ENCODE measurements at places on chromosomes 2 and 18. TPM values are rescaled to one million over a fixed set of nuclear protein-coding genes. Genes with fewer than 3 reads are reported as not detected.
A peak's percentile ranks its signal among the peaks of the same experiment; 100 is the strongest.

- no peak overlapping the region for H3K4me3 ChIP-seq
- H3K27me3 ChIP-seq = no peaks in the 10 kb centered on the region
- H3K36me3 ChIP-seq = peaks cover 20% of the 10 kb centered on the region
- DNase-seq = no peak
- H3K27ac ChIP-seq = no peak overlapping the region
- no peaks in the 10 kb centered on the region for H3K4me1 ChIP-seq
These were observed 429.3 kb downstream of the TGIF1 start for GRCh38 chr18:3879114-3879835.

Gene SMYD1
- 0.04 TPM for total RNA-seq

Gene SKOR2
- 0.18 TPM for total RNA-seq

DNA sequence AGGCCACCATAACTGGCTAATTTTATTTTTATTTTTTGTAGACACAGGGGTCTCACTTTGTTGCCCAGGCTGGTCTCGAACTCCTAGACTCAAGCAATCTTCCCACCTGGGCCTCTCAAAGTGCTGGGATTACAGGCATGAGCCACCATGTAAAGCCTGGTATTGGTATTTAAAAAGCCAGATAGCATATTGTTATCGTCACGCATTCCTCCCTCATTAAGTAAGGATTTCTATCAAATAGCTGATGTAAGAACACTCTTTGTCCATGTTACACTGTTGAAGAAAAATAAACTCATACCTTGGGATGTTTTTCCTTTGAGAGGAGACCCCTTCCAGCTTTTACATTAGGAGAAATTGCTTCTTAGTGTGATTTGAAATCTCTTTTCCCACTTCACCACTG lies 39.2 kb upstream of the DARS1 start:
- H3K4me3 ChIP-seq = peak overlapping the region; percentile 74
- no peaks in the 10 kb centered on the region for H3K36me3 ChIP-seq
- DNase-seq = no peak
- no peaks in the 10 kb centered on the region for H3K27me3 ChIP-seq
- no peaks in the 10 kb centered on the region for H3K4me1 ChIP-seq

Gene SCN1A
- 0.13 TPM for total RNA-seq

DNA sequence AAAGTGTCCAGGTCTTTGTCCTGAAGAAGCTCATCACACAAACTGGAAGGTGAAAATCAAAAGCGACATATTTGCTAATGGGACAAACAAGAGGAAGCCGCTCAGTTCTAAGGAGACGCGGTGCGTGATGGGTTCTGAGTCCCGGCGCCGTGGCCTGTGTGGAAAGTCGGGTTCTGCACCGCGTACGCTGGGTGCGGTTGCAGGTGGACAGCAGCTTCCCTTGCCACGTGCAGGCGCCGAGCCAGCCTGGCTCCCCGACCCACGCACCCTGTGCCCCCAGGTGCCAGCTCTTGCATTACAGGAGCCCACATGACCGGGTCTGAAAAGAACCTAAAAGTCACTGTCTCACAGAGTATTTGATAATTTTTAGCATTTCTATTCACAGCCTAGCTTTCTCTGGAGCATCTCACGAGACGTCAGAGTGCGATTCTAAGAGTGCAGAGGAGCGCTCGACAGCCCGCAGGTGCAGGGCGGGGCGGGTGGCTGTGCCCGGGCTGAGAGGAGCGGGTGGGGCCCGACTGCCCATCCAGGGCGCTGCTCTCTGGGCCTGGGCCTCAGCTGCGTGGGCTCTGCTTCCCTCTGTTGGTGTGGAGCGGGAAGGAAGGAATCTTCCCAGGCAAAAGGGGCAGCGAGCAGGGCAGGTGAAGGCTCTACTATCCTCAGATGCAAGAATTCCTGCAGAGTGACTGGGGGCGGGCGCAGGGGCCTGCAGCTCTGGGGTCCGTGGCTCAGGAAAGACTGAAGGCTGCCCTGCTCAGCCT lies 39.4 kb downstream of the MYT1L start:
- no peak overlapping the region for H3K27ac ChIP-seq
- no peaks in the 10 kb centered on the region for H3K36me3 ChIP-seq
- no peak overlapping the region for H3K4me3 ChIP-seq
- H3K4me1 ChIP-seq = no peaks in the 10 kb centered on the region
- DNase-seq = peak; percentile 82

GRCh38 chr18:23718243-23718720 lies 29.0 kb downstream of the LAMA3 start:
- H3K36me3 ChIP-seq = no peaks in the 10 kb centered on the region
- no peak for DNase-seq
- no peak overlapping the region for H3K4me3 ChIP-seq
- H3K4me1 ChIP-seq = no peaks in the 10 kb centered on the region
- H3K27me3 ChIP-seq = no peaks in the 10 kb centered on the region

GRCh38 chr2:201128033-201128432 lies 12.1 kb downstream of the CFLAR start:
- H3K4me1 ChIP-seq = peaks cover 10% of the 10 kb centered on the region
- H3K27me3 ChIP-seq = no peaks in the 10 kb centered on the region
- no peak overlapping the region for H3K4me3 ChIP-seq
- H3K36me3 ChIP-seq = no peaks in the 10 kb centered on the region
- DNase-seq = no peak

Gene RTTN
- 17.6 TPM for total RNA-seq

Gene FAM124B
- total RNA-seq = 0.83 TPM
